Neural progenitor cell (in vitro differentiated cells): ENCODE measurements at places on chromosomes 3 and 15. TPM values are rescaled to one million over a fixed set of nuclear protein-coding genes. Genes with fewer than 3 reads are reported as not detected.
A peak's percentile ranks its signal among the peaks of the same experiment; 100 is the strongest.

DNA sequence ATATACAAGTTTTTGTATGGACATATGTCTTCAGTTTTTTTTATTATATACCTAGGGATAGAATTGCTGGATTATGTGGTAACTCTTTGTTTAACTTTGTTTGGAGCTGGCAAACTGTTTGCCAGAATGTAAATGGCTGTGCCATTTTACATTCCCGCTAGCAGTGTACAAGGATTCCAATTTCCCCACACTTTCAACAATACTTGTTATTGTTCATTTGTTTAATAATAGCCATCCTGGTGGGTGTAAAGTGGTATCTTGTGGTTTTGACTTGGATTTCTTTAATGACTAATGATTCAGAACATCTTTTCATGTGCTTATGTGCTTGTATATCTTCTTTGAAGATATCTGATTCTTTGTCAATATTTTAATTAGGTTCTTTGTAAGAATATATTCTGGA is 64.4 kb downstream of the ZNF609 start:
- DNase-seq = no peak

DNA sequence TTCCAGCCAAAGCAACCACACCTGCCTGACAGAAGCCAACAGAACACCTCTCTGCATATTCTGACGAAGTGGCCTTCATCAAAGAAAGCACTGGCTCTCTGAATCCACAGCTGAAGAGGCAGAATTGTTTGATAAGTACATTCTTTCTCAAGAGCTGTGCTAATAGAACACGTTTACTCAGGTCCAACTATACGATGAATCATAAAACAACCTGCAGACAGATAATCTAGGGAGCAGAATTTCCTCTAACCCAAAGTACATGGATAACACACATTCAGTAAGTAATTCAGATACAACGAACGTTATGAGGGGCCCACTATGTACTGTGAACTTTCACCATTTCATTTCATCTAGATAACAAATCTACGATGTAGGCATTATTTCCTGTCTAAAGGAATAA is 25.4 kb downstream of the ALDH1A2 start:
- DNase-seq = no peak

GRCh38 chr15:90097475-90097874 is 4.8 kb downstream of the IDH2 start:
- no peak for DNase-seq

GRCh38 chr15:69606921-69607500 is 154.4 kb downstream of the RPLP1 start:
- peak; percentile 31 for DNase-seq

GRCh38 chr3:141418751-141419150 is 50.4 kb downstream of the ZBTB38 start:
- DNase-seq = no peak

DNA sequence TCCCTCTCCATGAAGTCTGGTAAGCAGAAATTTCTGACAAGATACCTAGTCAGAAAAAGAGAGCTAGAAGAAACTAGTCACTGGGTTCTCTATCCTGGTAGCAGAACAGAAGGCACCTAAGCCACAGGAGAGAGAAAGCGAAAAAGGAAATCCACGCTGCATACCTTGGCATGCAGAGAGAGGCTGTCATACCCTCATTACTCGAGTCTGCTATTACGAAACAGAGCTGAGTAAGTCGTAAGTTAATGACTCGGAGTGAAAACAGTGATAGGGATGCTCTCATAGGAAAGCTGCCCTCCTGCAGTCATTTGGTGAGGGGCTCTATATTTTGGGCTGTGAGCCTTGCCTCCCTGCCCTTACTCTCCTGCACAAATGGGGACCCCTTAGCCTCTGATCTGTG is 16.2 kb downstream of the CLRN1 start:
- no peak for DNase-seq

ZNF385D gene
- 1.9 and 4.4 TPM in 2 replicates for total RNA-seq

IMPG2 gene
- 0.03 and 0.15 TPM in 2 replicates for total RNA-seq

GPR149 gene
- not detected in 2 replicates for total RNA-seq

GHSR gene
- not detected in 2 replicates for total RNA-seq

MORC1 gene
- total RNA-seq = not detected in 2 replicates
